ENCODE measurements at places on chromosomes 6 and 20. TPM values are rescaled to one million over a fixed set of nuclear protein-coding genes. Genes with fewer than 3 reads are reported as not detected.

Gene CLIC5
- polyA plus RNA-seq, result 10.5 TPM

Gene DNAH8
- polyA plus RNA-seq, result not detected

Gene FHL5
- polyA plus RNA-seq, result not detected

Gene PTK7
- polyA plus RNA-seq, result 75.8 TPM

Gene NFYA
- polyA plus RNA-seq, result 14.5 TPM

Gene OR12D3
- polyA plus RNA-seq, result not detected

Gene TPD52L1
- polyA plus RNA-seq, result 96.3 TPM

Gene ZNF512B
- 13.7 TPM for polyA plus RNA-seq

Gene ZBTB46
- polyA plus RNA-seq, result 24.1 TPM

- no peak for DNase-seq
Measured at GRCh38 chr20:39778847-39779604, 816.9 kb downstream of the DHX35 start.

GRCh38 chr6:57305761-57306160 lies 11.7 kb upstream of the PRIM2 start:
- no peak for DNase-seq

GRCh38 chr20:63041776-63042175 lies 35.0 kb upstream of the BHLHE23 start:
- DNase-seq, result no peak

DNA sequence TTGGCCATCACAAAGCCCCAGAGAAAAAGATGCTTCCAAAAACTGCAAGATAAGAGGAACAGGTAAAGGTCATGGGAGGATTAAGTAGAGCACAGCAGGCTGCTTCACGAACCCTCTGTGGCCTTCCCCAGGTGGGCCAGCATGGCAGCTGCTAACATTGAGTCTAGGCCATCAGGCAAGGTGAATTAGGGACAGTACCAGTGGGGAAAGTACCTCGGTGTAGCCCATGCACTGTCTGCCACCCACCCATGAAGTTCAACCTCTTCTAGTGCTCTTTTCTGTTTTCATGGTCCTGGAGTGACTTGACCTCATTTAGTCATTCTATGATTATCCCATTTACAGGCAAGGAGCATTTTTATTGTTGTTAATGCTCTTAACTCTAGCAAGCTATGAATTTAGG lies 108.6 kb upstream of the DUSP22 start:
- DNase-seq, result no peak

DNA sequence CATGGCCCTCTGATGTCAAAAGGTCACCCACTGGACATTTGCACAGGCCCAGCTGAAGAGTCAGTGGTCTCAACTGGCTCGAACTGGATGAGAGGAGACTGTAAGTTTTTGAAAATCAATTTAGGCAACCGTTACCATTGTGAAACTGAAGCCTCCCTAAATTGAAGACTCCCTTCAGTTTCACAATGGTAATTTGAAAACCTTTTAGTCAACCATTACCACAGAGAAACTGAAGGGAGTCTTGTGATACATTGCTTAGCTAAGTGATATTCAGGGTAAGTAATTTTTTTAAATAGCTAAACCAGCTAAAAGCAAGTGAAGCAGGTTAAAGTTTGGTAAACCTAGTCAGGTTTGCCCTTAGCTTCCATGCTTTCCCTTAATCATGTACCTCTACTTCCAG lies 197.3 kb upstream of the NT5E start:
- DNase-seq, result no peak

GRCh38 chr6:72422171-72422570 lies 199.7 kb upstream of the KCNQ5 start:
- no peak for DNase-seq

DNA sequence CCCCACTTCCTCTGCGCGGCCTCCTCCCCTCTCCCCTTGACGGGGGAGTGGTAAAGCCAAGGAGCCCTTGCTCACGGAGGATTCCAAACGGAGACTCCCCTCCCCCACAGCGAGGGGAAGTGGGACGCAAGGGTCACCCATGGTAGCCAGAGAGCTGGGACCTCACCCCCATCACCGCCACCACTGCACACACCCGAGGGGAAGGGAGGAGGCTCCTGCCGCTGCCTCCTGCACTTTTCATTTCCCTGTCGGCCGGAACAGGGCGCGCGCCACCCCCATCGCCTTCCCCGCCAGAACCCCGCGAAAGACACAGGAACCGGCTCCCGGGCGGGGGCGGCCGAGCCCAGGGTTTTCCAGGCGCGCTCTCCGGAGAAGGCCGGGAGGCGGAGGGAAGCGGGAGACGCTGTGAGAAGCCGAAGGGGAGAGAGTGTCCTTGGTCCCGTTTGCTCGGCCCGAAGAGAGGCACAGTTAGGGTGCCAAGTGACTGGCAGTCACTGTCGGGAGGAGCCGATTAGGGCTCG lies 789 bp downstream of the CCND3 start:
- peak; percentile 45 for DNase-seq

DNA sequence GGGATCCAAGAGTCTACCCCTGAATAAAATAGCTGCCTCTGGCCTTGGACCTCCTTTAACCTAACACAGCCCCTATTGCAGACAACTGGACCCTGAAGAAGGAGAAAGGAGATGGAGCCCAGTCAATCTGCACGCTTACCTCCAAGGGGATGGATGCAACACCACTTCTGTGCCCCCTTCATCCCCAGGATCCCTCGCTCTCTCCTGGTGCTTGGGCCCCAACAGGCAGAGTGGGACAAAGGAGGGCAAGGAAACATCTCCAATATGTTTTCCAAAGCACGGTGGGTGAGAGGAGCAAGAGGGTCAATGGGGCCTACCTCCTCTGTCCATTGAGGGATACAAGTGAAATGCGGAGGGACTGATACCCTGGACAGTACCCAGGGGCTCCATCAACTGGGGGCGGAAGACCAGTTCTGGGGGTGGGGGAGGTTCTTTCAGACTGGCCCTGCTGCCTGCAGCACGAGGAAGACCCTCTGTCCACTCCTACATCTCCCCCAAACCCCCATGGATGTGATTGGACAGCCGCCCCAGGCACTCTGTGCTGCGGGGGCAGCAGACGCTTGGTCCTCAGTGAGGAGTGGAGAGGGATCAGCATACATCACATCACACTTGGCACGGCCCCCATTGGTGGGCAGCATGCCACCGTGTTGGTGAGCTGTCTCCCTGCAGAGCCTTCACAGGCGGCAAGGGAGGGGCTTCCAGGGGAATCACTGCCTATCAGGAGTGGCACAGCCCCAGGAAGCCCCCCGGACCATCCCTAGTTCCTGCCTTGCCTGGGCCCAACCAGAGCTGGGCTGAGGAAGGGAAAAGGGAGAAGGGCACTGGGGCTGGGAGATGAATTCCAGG lies 70.6 kb downstream of the MRPL14 start:
- DNase-seq, result no peak

GRCh38 chr20:21739161-21739560 lies 33.7 kb downstream of the PAX1 start:
- DNase-seq, result no peak

GRCh38 chr6:12312736-12313135 lies 22.6 kb downstream of the EDN1 start:
- DNase-seq, result no peak

DNA sequence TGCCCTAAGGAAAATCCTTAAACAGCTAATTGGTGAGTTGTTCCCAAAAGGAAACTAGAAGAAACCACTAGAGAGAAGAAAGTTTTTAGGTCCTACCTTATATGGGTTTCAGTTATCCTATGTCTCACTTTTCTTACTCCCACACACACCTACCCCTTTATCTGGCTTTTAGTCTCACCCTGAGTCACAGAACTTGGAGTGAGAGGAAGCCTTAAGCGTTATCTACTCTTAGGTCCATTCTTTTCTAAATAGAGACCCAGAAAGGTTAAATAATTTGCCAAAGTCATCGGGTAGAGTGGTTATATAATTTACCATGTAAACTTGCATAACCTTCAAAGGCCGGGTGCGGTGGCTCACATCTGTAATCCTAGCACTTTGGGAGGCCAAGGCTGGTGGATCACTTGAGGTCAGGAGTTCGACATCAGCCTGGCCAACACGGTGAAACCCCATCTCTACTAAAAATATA lies 4.3 kb upstream of the RPP21 start:
- DNase-seq, result no peak

GRCh38 chr20:57188576-57189079 lies 77.8 kb downstream of the BMP7 start:
- DNase-seq, result no peak

DNA sequence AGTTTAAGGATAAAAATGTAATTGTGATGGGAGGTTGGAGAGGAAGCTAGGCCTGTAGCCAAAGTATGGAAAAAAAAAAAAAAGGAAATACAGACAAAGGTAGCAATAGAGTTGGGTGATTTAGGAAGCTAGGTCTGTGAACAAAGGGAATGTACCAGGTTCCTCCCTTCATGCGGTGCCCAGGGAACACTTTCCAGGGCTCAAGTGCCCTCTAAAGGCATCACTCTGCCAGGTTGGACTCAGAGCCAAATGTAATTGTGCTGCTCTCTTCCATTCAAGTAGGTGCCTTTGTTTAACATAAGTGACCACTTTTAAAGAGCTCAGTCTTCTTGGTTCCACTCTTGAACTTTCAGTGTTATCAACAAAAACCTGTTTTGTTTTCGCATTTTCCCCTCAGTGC lies 159.7 kb upstream of the AHI1 start:
- no peak for DNase-seq

DNA sequence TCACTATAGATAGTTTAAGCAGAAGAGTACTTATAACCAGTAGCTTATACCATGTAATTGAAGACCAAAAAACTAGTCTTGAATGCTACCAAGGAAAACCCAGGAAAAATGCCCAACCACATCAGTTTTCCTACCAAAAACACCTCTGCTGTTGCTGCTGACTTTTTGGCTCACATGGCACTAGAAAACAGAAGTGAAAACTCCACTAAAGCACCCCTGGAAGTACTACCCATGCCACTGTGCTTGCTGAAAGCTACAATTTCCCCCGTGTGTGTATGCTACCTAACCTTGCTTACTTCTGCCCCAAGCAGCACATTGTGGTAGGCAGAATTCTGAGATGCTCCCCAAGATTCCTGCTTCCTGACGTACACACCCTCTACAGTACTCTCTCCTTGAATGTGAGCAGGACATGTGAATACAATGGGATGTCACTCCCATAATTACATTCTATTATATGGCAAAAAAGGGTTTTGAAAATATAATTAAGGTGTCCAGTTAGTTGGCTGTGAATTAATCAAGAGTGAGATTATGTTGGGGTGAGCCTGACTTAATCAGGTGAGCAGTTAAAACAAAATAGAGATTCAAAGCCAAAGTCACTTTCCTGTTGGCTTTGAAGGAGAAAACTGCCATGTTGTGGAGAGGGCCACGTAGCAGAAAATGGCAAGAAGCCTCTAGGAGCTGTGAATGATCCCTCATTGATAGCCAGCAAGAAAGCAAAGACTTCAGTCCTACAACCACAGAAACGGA lies 209.8 kb upstream of the MARCKS start:
- no peak for DNase-seq

GRCh38 chr6:161837854-161838253 lies 564.0 kb upstream of the AGPAT4 start:
- DNase-seq, result no peak

DNA sequence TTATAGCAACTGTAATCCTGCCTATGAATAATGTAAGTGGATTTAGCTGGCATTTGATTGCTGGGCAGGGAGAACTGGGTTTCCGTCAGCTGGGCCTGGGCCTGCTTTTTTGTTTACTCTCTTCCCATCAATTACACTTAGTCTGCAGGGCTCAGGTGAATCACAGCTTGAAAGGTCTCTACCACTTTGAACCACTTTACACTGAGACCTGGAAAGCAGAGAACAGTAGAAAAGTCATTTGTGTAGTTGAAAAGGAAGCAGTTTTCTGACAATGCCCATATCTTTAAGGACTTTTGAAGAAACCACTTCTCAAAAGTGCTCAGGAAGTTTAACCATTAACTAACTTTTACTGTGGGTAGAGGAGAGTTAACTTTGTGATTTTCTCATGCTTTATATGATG lies 315.4 kb upstream of the SASH1 start:
- no peak for DNase-seq

DNA sequence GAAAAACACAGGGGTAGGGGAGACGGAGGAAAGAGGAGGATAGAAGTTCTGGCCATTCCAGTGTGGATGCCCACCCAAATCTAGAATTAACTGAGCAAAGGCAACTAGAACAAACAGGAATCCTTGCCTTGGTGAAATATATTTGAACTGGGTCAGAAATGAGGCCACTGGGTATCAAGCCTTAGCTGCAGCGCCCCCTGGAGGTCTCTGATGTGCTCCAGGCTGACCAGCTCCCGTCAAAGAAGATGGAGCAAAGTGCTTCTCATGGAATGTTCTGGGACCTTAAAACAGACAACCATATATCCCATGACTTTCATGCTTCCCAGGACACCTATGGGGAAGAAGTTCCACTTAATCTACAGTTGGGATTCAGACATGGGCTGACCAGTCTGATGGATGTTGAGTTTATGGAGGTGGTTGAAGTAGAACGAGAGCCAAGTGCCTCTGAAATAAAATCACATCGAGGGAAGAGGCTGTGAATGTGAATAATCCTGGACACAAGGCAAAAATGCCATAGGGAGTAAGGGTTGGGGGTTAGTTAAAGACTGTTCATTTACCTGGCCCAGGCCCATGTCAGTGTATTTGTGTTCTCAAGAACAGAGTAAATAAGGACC lies 50.4 kb downstream of the HLA-DPB1 start:
- DNase-seq, result peak; percentile 75

DNA sequence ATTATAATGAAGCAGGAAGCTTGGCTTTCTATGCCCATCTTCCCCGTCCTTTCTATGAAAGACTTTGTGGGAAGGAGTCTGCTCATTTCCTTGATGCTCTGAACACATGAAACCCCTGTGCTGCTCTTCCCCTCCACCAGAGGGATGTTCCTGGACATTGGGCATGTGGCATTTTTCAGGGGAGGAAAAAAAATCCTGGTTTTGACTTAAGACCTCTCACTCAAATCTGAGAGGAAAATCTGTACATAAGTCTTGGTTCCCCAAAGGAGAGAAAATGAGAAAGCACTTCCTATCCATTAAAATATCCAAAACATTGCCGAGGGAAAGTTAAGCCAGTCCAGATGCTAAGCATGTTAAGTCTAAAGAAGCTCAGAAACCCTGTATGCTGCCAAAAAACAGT lies 393.0 kb downstream of the PAX1 start:
- no peak for DNase-seq

GRCh38 chr6:16511723-16512489 lies 249.4 kb downstream of the ATXN1 start:
- DNase-seq, result no peak

- peak; percentile 10 for DNase-seq
Measured at GRCh38 chr6:55822815-55823214, 52.6 kb downstream of the BMP5 start.

DNA sequence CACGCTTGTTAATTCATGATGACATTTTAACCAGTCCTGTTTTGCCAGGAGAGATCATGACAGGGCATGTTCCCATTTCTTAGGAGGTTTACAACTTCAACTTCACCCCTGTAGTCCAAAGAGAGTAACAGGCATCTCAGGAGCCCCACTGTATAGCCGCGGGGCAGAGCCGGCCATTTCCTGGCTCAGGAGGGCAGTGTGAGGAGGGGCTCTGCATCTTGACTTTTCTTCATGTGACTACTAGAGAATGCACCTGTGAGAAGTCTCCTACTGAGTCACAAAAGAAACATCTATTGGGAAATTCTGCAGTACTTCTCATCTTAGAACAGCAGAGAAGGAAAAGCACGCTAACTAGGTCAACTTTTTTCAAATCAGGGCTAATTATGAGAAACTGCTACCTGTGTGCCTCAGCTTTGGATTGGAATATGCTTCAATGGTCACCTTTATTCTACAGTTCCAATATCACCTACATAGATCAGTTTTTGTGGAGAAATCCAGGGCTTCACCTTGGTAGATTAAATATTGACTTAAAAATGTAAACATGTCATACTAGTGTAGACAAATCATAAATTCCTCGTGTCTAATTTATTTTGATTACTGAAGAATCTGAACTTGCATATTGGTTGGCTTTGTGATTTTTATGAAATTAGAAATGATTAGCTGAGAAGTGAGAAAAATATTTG lies 28.6 kb upstream of the SIM1 start:
- no peak for DNase-seq

Measured in cardiac muscle cell (in vitro differentiated cells and primary cell).